ENCODE measurements at places on chromosomes 5 and 9. TPM values are rescaled to one million over a fixed set of nuclear protein-coding genes. Genes with fewer than 3 reads are reported as not detected.
A peak's percentile ranks its signal among the peaks of the same experiment; 100 is the strongest.

DNA sequence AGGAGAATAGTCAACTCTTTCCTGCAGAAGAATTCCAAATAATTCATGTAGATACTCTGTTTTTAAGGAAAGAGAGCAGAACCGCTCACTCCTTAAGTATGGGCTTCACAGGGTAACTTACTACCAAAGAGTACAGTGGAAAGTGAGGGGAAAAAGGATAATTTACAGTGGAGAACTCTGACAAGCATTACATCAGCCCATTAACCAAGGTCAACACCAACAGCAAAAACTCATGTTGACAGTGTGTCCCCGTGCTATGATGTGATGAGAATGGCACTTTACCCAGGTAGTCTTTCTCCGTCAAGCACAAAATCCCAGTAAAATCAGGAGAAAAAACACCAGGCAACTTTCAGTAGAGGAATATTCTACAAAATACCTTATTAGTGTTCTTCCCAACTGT, 104.3 kb downstream of the ADCY2 start:
- H3K36me3 ChIP-seq: no peaks in the 10 kb centered on the region
- no peaks in the 10 kb centered on the region for H3K4me1 ChIP-seq
- no peak overlapping the region for H3K27ac ChIP-seq
- no peak overlapping the region for H3K4me3 ChIP-seq

DNA sequence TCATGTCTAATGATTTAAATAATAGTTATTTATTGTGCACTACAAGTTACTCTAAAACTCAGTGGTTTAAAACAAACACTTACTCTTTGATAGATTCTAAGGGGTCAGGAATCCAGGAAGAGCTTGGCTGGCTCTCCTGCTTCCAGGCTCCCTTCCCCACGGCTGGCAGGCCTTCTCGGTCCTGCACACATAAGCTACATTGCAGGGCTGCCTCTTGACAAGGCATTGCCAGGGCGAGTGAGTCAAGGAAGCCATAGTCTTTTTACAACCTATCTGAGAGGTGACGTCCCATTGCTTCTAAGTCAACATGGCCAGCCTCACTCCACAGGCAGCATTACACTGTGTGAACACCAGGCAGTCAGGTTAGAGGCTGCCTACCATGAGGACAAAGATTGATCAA, 119.8 kb downstream of the AUH start:
- H3K36me3 ChIP-seq: no peaks in the 10 kb centered on the region
- H3K4me1 ChIP-seq: peaks cover 15% of the 10 kb centered on the region
- H3K27me3 ChIP-seq: no peaks in the 10 kb centered on the region
- H3K27ac ChIP-seq: no peak overlapping the region

Gene TERT
- total RNA-seq: 2.2 TPM

- no peak overlapping the region for H3K4me3 ChIP-seq
- H3K36me3 ChIP-seq: no peaks in the 10 kb centered on the region
- no peaks in the 10 kb centered on the region for H3K27me3 ChIP-seq
- no peak for DNase-seq
- no peak overlapping the region for H3K27ac ChIP-seq
- no peaks in the 10 kb centered on the region for H3K4me1 ChIP-seq
These were observed 162.0 kb upstream of the SNX2 start for GRCh38 chr5:122612901-122613300.

Gene CSNK1G3
- 31.3 TPM for total RNA-seq

Gene ZNF484
- total RNA-seq: 8.4 TPM

GRCh38 chr5:72835633-72836032, 19.2 kb downstream of the TNPO1 start:
- H3K36me3 ChIP-seq: 0 out of 2 replicates have a peak, but pooled peaks cover 3% of the 10 kb centered on the region
- no peaks in the 10 kb centered on the region for H3K27me3 ChIP-seq
- no peak overlapping the region for H3K4me3 ChIP-seq
- no peaks in the 10 kb centered on the region for H3K4me1 ChIP-seq
- H3K27ac ChIP-seq: no peak overlapping the region

DNA sequence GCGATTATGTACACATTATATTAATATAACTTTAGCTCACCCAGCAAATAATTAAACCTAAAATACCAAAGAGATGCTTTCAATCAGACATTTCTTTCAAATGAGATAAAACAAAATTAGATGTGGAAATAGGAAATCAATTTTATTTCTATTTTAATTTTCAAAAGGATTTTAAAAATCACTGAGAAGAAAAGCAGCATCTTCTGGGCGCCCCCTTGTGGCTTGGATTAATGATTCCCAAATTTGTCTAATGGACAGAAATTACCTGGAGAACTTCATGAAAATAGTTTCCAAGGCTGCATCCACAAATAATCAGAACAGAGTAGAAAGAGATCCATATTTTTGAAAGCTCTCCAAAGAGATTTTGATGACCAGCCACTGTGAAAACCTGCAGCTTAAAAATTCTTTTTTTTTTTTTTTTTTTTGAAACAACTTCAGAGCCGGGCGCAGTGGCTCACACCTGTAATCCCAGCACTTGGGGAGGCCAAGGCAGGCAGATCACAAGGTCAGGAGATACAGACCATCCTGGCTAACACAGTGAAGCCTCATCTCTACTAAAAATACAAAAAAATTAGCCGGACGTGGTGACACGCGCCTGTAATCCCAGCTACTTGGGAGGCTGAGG, 50.9 kb upstream of the CEMIP2 start:
- H3K4me1 ChIP-seq: no peaks in the 10 kb centered on the region
- H3K27ac ChIP-seq: no peak overlapping the region
- peak; percentile 28 for DNase-seq
- no peaks in the 10 kb centered on the region for H3K27me3 ChIP-seq
- H3K36me3 ChIP-seq: no peaks in the 10 kb centered on the region

Gene CXCL14
- not detected for total RNA-seq

- DNase-seq: no peak
- H3K27ac ChIP-seq: no peak overlapping the region
- peaks cover 12% of the 10 kb centered on the region for H3K4me1 ChIP-seq
- H3K4me3 ChIP-seq: no peak overlapping the region
These were observed 104.8 kb downstream of the PAX5 start for GRCh38 chr9:36929350-36929675.

DNA sequence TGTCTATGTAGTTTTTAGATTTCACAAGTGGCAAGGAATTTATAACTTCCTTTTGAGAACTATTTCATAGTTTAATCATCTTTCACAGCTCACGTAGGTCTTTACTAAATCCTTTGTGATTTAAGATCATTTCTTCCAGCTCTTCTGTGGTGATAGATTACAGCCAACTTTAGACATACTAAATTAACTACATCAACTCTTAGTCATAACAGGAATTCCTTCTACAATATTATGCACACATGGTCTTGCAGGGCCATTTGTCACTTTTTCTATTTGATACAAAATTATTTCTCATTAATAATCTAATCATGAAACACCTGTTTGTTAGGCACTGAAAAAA, 208.4 kb downstream of the PDE4D start:
- no peak overlapping the region for H3K4me3 ChIP-seq
- no peak overlapping the region for H3K27ac ChIP-seq
- H3K27me3 ChIP-seq: no peaks in the 10 kb centered on the region
- DNase-seq: no peak

DNA sequence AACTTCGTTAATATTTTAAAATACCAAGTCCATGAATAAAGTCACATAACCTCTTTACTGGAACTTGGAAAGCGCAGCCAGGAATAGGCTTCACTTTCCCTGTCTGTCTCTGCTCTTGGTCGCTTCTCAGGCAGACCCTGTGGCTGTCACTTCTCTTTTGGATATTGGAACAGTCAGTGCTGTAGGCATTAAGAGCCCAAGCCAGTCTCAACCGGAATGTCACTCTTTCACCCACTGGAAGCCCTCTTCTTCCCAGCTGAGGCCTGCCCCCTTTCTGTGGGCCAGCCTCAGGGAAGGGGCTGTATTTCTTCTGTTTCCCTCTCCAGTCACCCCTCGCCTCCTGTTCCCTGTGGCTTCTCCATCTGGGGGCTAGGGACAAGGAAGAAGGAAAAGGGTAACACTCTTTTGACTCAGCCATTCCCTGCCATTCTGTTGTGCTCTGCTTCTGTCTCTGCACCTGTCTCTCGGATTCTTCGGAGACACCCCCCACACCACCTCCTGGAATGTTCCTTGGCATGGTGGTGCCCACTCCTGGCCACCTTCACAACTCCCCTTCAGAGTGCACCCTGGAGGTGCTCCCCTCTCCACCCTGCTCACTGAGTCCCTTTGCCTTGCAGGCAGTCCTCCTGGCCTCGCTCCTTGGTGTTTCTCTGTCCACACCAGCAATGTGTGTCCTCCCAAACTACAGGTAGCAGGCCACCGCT, 103.4 kb downstream of the TRIO start:
- DNase-seq: no peak
- H3K4me3 ChIP-seq: no peak overlapping the region
- H3K27ac ChIP-seq: no peak overlapping the region
- H3K27me3 ChIP-seq: no peaks in the 10 kb centered on the region
- H3K4me1 ChIP-seq: 0 out of 2 replicates have a peak, but pooled peaks cover 4% of the 10 kb centered on the region

DNA sequence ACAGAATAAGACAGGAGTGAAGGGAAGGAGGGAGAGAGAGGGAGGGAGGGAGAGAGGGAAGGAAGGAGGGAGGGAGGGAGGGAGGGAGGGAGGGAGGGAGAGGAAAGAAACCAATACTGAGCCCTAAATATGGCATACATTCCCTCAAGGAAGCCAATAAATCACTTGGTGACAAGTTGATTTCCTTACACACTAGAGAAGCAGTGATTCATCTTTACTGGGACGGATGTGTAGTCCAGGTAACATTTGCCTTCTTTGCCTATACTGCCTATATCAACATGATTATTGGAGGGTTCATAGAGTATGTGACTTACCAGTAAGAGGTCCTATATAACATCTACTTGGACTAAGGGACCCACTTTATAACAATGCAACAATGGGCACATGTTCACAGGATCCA, 83.2 kb downstream of the TRIM36 start:
- no peak overlapping the region for H3K4me3 ChIP-seq
- no peaks in the 10 kb centered on the region for H3K4me1 ChIP-seq
- H3K27me3 ChIP-seq: 0 out of 2 replicates have a peak, but pooled peaks cover 3% of the 10 kb centered on the region
- DNase-seq: no peak
- H3K36me3 ChIP-seq: no peaks in the 10 kb centered on the region

Gene CDH10
- 0.63 TPM for total RNA-seq

Gene CATSPER3
- 0.68 TPM for total RNA-seq

Gene FBXO38
- 49.8 TPM for total RNA-seq

DNA sequence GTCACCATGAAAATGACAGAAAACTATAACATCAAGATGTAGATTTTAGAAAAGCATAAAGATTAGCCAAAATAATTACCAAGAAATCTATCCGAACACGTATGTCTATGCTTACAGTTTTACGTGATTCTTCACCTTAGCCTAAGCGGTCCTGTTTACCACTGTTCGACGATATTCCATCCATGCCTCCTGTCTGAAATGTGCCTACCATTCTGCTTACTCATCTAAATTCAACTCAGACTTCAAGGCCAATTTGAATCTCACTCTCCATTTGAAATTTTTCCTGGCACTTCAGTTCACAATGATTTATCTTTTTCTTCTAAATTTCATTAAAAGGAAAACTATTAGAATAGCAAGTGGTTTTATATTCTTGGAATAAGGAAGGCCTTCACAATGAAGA, 15.4 kb downstream of the ZDHHC21 start:
- DNase-seq: no peak
- no peaks in the 10 kb centered on the region for H3K36me3 ChIP-seq
- no peak overlapping the region for H3K4me3 ChIP-seq
- H3K27ac ChIP-seq: no peak overlapping the region
- peaks cover 10% of the 10 kb centered on the region for H3K4me1 ChIP-seq

Gene PIP5KL1
- total RNA-seq: 22.5 TPM

Gene C9orf153
- total RNA-seq: 0.52 TPM

Gene XRCC4
- total RNA-seq: 10.2 TPM

- DNase-seq: peak; percentile 63
- no peak overlapping the region for H3K4me3 ChIP-seq
- peaks cover 21% of the 10 kb centered on the region for H3K27me3 ChIP-seq
- peaks cover 5% of the 10 kb centered on the region for H3K36me3 ChIP-seq
- H3K27ac ChIP-seq: no peak overlapping the region
These were observed 18.3 kb upstream of the TERT start for GRCh38 chr5:1312993-1313833.

DNA sequence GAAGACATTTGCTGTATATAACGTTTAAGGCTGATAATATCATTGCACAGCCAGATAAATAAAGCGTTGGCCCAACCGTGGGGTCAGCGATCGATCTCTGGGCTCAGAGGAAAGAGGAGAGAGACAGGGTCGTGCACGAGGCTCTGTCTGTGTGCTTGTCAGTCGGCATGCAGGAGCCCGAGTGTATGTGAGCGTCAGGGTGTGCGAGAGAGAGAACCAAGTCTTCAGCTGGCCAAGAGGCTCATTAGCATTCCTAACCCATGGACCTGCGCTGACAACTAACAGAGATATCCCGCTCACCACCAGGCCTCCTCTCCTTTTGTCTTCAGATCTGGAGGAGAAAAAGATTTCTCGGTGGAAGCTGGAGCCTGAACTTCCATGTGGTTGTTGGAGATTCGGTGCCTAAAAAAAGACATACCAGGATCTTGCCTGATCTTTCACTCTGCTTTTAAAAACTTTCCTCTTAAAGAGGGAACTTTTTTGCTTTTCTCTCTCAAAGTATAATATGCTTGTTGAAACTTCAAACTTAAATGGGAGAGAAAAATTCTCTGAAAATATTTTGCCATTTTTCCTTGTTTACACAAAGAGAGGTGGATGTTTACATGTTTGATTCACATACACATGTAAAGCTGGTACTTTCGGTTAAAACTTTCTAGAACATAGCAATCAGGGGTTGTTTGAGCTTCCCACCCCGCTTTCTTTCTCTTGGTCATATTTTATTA, 16.5 kb downstream of the NR2F1 start:
- no peaks in the 10 kb centered on the region for H3K4me1 ChIP-seq
- H3K36me3 ChIP-seq: no peaks in the 10 kb centered on the region
- no peak for DNase-seq
- no peak overlapping the region for H3K27ac ChIP-seq
- H3K27me3 ChIP-seq: no peaks in the 10 kb centered on the region

DNA sequence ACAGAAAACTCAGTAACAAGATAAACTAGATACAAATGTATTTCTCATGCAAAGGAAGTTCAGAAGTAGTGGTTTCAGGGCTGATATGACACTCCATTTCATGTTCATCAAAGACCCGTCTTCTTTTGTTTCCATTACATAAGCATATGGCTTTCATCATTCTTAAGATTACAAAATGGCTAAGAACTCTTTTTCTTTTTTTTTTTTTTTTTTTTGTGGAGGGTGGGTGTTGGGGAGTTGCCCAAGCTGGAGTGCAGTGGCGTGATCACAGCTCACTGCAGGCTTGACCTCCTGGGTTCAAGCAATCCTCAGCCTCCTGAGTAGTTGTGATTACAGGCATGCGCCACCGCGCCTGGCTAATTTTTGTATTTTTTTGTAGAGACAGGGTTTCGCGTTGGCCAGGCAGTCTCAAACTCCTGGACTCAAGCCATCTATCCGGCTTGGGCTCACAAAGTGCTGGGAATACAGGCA, 22.0 kb upstream of the PTBP3 start:
- no peak overlapping the region for H3K4me3 ChIP-seq
- no peaks in the 10 kb centered on the region for H3K36me3 ChIP-seq
- peaks cover 7% of the 10 kb centered on the region for H3K4me1 ChIP-seq
- DNase-seq: no peak

Gene LSM11
- 1.9 TPM for total RNA-seq
